ENCODE measurements at places on chromosomes 7 and 10.

- peak; percentile 21 for DNase-seq
These were observed 181.4 kb downstream of the AKR1D1 start for GRCh38 chr7:138257459-138258196.

GRCh38 chr10:89241486-89242344, 9.9 kb downstream of the LIPA start:
- no peak for DNase-seq

DNA sequence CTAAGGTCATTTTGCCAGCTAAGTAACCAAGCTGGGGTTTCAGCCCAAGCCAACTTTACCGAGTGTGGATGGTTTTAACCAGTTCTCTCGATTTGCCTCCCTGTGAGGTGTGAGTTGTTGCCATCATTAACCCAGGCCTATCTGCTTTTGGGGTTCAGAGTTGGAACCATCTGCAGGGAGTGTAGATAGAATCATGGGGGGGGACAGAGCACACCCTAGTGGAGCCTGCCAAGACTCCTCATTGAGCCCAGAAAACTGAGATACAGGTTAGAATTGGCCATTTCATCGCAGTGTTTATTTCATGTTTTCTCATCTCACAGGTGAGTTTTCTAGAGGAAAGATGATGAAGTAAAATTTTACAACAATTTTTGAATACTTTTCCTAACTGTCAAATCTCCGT, 133.6 kb downstream of the SDK1 start:
- no peak for DNase-seq

DNA sequence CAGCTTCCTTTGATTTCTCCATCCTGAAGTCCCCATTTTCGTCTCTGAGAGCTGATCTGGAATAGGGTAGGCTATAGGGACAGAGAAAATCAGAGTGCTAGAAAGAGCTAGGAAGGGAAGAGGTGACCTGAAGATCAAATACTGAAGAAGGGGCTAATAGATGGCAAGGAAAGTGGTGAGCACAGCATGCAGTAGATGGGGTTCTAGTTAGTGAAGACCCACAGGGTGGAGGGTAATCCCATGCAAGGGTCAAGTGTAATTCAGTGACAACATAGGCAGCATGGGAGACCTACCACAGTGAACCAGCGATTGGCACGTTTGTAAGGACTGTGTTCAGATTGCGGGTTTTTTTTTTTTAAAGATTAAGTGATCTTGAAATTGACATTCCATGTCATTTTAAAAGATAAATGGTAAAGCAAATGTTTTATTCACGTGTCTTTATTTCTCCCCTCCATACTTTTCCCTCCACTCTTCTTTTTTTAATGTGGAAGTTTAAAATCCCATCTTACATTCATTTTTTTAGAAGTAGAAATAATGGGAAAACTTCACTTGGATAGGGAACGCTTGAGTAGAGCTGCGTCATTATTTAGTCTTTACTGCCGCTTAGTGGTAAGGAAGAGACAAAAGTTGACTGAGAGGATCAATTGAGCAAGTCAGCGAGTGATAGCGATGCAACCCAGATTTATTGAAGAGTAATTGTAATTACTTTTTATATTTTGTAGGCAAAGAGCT, 21.0 kb upstream of the ABI1 start:
- no peak for DNase-seq

DNA sequence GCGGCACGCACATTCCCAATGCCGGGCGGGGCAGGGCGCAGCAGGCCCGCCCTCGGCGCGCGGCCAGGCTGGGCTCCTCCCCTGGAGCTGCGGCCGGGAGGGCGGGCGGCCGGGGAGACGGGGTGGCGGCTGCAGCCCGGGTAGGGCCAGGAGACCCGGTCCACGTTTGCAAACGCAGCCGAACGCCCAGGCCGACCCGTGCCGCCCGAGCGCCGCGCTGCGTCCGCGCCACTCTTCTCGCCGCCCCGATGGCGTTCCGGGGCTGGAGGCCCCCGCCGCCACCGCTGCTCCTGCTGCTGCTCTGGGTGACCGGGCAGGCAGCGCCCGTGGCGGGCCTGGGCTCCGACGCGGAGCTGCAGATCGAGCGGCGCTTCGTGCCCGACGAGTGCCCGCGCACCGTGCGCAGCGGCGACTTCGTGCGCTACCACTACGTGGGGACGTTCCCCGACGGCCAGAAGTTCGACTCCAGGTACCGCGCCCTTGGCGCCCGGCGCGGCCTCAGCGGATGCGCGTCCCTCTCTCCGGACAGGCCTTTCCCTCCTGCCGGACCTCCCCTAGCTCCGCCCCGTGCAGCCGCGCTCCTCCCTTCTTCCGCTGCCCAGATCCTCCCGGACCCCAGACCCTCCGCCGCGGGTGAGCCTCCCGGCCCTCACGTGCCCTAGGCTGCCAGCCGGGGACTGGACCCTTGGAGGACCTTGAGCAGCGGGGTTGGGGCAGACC, at the start of gene FKBP9:
FKBP9 (plus strand) TSS at position 115 of the 720 bp plus-strand sequence; CDS start at position 249, 134 bp downstream.
- DNase-seq: peak; percentile 93

- no peak for DNase-seq
These were observed 619.0 kb upstream of the DPP6 start for GRCh38 chr7:153433223-153433622.

- DNase-seq: no peak
These were observed 9.4 kb upstream of the TES start for GRCh38 chr7:116200963-116201362.

DNA sequence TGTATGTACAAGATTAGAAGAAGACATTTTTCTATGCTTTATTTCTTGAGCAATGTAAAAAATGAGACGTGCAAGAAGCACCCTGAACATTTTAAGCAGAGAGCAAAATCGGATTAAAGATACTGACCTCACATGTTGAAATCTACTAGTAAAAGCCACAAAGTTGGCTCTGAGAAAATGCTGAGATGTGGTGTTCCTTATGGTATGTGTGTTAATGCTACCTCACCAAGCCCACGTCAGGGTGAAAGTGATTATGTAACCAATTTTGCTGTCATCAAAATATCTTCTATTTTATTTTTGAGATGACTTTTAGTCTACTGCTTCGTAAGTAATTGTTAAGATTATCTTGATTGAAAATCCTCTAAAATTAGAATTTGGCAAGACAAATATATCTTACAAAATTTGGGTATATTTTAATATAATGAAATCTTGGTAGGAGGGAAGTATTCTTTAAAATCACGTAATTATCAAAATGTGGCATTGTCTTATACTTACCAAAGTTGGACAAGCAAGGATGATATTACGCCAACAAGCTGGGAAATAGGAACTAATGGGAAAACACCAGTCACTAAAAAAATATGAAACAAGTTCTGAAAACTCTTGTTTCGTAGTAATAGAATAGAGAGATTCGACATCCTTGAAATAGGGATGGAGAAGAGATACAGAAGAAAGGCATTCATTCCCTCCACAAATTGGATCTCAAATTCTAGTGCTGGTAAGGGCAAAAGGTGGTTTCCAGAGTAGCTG, 5.8 kb downstream of the ADO start:
- no peak for DNase-seq

GRCh38 chr7:98116656-98117461, 10.2 kb downstream of the LMTK2 start:
- DNase-seq: no peak

GRCh38 chr7:151198945-151199848, 11.1 kb downstream of the H2BK1 start:
- peak; percentile 64 for DNase-seq

DNA sequence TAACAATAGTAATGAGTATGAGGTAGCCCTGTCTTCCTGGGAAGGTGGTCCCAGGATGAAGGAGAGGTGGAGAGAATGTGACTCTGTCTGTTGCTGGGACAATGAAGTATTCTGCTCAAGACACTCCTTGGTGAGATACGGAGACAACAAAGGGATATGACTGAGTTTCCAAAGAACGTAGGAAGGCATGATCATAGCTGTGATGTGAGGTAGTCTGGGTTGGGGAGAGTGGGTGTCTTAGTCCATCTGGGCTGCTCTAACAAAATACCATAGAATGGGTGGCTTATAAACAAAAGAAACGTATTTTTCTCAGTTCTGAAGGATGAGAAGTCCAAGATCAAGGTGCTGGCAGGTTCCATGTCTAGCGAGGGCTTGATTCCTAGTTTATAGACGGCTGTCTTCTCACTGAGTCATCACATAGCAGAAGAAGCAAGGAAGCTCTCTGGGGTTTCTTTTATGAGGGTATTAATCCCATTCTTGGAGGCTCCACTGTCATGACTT, 84.9 kb upstream of the RHOBTB1 start:
- DNase-seq: no peak

DNA sequence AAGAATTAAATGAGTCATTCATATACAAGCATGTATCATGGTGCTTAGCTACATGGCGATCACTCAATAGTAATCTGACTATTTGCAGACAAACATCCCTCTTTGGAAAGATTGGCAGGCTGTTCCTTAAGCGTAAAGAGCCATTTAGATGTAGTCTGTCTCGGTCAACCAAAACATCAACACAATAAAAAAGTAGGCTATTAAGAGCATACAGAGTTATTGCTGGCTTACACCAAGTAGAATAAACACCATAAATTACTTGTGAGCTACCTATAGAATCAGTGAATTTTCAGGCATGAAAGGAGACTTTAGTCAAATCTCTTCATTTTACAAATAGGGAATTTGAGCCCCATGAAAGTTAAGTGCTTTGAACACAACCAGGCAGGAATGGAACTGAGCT, 171.7 kb upstream of the FAM171A1 start:
- DNase-seq: no peak

DNA sequence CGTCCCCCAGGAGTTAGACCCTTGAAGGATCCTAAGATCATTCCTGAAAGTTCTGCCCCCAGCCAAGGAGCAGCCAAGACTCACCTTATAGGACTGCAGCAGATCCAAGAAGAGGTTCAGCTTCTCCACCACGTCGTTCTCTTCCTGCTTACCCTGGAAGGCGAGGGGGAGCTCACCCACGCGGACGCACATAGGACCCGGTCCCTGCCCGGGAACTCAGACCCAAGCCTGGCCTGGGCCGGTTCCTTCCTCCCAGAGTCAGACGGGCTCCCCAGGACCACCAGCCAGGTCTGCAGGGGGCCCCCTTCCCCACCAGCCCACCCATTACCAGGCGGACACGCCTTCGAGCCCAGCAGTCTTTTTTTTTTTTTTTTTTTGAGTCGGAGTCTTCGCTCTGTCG, 15.6 kb downstream of the NUDT1 start:
- no peak for DNase-seq

DNA sequence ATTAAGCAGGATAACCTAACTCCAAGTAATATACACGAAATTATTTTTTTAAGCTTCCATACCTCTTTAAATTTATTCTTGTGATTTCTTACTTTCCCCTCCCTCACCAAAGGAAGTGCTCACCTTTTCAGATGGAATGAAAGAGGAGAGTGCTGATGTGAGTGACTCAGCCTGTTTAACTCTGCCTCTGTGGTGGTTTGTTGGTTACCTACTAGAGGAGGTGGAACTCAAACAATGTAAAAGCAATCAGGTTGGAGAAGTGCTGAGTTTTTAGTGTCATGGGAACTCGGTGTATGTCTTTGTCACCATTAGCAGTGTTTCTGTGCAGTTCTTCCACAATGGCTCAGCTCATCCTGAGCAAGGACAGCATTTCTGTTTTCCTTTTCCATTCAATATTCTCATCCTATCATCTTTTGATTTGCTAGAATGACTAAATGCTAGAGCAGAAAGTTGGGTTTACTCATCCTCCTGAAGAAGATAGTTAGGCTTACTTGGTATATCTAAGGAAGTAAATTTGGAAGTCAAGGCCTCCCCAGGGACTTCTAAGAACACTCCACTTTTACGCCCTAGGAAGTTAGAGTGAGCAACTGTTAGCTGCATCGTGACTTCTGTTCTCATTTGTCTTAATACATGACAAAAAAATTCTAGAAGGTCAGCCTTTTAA, 6.0 kb downstream of the ADD3 start:
- DNase-seq: no peak

DNA sequence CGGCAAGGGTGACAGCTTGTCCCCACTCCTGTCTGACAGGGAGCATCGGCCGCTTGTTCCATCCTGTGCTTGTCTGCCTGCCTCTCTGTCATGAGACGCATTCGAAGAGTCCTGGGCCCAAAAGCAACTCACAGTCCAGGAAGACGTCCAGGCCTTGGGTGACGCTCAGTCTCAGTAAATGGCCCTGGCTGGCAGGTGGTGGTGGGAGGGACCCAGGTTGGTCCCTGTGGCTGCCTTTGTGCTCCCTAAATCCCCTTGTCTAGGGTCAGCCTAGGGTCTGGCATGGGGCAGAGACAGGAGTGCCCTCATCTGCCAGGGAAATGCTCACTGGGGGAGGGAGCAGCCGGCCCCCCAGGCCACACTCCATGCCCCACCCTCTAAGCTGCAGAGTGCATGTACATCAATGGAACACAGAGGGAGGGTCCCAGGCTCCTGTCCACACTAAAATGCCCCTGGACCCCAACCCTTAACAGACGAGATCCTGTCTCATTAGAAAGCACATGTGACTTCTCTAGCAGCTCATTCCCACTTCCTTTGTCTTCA, 295.2 kb upstream of the ZNF32 start:
- peak; percentile 3 for DNase-seq

DNA sequence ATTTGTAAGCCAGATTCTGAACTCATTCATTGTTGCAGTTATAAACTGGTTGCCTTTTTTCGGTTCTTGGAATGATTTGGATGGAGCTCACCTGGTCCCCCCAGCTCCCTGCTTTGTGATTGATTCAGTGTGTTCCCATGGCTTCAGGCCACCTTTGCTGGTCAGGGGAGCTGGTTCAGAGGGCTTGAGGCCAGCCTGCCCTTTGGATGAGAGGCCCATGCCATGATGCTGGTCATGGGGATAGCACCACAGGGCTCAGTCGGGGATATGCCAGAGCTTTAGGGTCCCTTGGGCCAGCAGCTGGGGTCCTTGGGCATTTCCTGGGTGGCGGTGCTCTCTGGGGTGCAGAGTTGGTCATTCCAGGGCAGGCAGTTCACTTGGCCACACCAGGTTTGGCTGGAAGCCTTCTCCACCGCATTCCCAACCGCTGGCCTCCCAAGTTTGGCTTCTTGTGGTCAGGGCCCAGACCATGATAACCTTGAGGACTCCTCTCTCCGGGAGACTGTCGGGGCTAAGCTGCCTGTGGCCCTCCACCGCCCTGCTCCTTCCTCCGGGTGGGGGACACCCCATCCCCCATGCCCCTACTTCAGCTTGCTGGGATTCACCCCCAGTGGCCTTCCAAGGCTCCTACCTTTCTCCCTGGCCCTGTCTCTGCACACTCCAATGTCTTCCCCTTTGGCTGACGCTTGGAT, 65.1 kb downstream of the MGMT start:
- peak; percentile 46 for DNase-seq
